Smooth muscle cell of the brain vasculature (primary cell): ENCODE measurements at places on chromosomes 7 and 10.

- no peak for DNase-seq
Observed at GRCh38 chr10:7264313-7264756, 146.5 kb downstream of the SFMBT2 start.

DNA sequence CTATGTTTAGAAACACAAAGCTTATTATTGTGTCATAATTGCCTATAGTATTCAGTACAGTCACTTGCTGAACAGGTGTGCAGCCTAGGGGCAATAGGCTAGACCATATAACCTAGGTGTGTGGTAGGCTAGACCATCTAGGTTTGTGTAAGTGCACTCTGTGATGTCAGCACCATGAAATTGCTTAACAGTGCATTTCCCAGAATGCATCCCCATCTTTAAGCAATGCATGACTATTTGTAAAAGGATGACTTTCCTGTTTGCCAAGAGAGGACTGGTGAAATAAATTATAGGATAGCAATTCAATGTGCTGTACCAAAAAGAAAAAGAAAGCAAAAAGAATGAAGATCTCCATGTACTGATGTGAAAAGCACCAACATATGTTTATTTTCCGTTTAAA lies 288.7 kb upstream of the AUTS2 start:
- DNase-seq: no peak

DNA sequence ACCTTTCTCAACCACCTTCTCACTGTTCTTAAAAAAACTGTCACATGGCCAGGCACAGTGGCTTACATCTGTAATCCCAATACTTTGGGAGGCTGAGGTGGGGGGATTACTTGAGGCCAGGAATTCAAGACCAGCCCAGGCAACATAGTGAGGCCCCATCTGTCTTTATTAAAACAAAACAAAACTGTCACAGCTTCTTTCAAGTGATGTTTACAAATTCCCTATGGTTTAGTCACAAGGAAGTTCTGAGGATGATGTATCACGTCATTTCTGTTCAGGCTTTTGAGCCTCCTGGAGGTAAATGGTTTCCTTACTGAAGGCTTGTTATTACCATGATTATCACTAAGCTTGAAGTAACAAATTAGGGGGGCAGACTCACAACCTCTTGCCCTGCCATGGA lies 186.2 kb downstream of the CFTR start:
- DNase-seq: peak; percentile 23

- DNase-seq: no peak
Observed at GRCh38 chr7:97043281-97043680, 18.6 kb upstream of the DLX5 start.

DNA sequence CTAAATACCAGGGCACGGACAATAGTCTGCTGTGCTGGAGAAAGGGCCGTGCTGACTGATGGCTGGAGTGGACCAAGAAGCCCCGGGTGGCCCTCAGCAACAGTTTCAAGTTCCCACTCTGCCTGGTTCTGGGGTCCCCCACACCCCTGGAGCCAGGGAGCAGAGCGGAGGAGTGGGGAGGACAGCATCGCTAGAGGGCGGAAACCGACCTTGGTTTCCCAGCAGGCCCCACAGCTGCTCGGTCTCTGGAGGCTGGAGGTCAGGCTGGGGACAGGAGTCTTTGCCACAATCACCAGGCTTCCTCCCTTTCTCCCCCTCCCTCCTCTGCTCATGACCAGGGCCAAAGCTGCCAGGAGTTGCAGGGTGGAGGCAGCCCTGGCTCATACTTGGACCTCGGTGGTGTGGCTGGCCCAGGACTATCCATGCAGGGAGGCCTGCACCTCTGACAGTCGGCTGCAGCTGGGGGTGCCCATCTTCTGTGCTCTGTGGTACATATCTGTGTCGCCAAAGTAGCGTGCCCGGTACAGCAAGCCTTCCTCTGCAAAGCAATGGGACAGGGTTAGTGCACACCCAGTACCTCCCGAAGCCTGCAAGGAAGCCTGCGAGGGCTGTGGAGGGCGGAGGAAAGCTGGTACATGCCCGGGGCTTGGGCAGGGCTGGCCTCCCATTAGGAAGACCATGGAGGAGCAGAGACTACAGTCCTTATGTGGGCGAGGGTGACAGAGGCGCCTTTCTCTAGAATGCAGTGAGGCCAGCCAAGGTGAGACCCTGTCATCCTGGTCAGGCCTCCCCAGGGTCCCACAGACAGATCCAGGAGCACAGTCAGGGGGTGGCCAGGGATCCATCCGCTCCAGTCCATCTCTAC lies 19.1 kb downstream of the DNAJB12 start:
- DNase-seq: no peak

DNA sequence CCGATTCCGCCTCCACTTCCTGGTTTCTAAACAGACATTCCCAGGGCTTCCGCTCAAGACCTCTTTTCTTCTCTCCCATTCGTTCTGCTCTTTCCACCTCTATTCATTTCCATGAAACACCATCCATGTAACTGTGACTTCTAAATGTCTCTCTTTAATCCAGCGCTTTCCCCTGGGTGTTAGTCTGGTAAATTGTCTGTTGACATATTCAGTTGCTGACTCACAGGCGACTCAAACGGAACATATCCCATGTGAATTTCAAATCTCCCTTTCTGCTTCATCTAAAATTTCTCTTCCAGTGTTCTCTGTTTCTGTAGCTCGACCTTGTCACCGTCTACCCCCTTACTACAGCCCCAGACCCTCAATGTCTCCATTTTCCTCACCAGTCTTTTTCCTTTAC lies 119.1 kb downstream of the PFKFB3 start:
- no peak for DNase-seq

DNA sequence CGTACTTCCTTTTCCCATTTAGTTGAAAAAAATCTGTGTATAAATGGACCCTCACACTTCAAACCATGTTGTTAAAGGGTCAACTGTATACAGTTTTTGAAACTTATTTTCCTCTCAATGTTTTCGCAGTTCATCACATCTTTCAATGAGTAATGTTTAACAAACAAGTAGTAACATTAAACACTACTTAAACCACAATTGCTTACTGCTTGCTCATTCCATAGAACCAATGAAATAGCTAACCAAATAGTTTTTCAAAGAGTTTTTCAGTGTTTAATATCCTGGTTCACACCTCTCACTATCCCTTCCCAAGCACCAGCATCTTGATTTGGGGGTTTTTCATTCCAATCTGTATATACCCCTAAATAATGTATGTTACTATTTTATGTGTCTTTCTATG lies 9.1 kb downstream of the SEM1 start:
- DNase-seq: no peak

GRCh38 chr10:67385566-67385965 lies 310.4 kb downstream of the CTNNA3 start:
- DNase-seq: no peak

GRCh38 chr10:124042656-124043309 lies 50.6 kb downstream of the CHST15 start:
- peak; percentile 64 for DNase-seq

DNA sequence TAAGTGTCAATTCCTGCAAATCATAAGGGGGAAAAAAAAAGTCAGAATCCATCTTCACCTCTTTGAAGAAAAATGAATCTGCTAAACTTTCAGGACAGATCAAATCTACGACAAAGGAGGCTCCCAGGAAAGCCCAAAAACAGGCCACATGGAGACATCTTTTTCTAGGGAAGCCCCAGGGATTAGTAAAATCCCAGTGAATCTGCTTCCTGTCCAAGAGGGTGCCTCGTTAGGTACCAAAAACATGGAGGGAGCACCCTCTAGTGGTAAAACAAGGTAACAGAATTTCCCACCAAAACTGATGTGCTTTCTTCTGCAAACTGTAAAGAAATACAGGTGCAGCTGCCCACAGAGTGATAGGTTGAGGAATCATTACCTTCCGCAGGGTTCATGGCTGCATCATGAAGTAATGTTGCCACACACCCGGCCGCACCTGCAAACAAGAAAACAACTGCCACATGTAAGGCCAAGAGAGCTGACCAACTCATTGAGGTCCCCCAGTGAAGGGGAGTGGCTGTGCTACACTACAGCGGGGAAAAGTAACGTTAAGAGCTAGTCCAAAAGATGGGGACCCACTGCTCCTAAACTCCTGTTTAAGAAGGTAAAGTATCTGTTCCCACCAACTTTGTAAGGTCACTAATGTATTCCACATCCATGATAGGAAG lies 7.9 kb downstream of the SLC25A28 start:
- peak; percentile 17 for DNase-seq

DNA sequence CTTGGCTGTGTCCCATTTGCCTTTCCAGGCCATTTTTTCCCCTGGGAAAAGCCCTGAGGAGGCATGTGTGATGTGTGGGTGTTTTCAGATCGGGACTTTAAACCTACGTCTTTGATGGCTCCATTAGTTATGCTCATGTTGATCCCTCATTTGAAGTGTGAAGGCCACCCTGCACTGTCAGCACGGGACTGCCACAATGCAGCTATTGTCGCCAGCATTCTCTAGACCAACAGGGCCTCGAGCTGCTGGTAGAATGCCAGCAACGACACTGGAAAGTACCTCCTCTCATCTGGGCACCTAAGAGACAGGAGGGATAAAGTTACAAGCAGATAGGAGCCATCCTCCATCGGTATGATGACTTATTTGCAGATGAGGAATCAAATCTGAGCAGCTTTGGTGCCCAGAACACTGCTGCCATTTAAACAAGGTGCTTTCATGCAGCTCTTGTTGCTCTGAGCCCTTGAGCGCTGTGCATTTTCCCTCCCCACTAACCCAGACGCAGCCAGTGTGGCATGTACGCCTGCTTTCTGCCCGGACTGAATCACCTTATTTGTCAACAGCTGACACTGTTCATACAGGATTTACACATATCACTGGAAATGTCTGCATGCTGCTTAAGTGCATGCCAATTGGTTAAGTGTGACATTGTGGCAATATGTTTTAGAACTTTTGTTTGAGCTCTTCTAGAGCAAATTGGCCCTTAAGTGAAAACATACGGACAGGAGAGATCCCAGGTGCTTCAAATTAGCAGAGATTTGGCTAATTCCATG lies 175.0 kb upstream of the PITRM1 start:
- DNase-seq: no peak

GRCh38 chr10:77887631-77888355 lies 38.8 kb downstream of the DLG5 start:
- no peak for DNase-seq

- no peak for DNase-seq
Observed at GRCh38 chr10:119333146-119333792, 125.9 kb downstream of the GRK5 start.

DNA sequence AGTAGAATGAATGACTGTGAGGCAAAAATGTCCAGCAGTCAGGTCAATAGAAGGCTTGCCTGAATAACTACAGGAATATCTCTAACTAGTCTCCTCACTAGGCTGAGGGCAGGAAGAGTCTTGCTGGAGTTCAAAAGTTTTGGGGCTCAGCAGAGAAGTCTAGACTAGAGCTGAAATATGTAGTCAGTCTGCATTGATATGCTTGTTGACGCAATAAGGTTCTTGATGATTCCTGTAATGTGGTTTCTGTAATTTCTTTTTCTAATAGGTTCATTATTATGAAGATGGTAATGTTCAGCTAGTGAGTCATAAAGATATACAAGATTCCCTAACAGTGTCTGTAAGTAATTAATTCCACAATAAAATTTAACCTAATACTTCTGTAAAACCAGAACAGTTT lies 41.5 kb upstream of the ST7 start:
- no peak for DNase-seq

DNA sequence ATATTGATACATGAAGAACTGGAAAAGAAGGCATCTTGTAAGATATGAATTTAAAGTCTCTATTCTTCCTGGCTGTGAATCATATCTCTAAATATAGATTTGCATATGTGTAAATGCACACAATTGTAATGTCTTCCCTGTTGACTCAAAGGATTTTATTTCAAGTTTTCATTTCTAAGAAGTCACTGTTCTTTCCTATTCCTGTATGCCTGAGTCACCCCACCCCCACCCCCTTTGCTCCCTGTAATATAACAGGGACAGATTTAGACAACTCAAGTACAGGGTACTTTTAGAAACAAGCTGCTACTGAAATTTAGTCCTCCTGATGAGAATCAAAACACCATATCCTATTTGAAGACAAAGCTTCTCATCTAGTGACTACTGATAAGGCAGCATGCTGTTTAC lies 43.0 kb upstream of the HECTD2 start:
- DNase-seq: no peak

- DNase-seq: peak; percentile 37
Observed at GRCh38 chr7:41148521-41148951, 554.4 kb downstream of the INHBA start.

GRCh38 chr7:31857172-31857571 lies 170.2 kb downstream of the PPP1R17 start:
- no peak for DNase-seq

- no peak for DNase-seq
Observed at GRCh38 chr7:1225441-1226185, 7.1 kb upstream of the UNCX start.

GRCh38 chr7:156111-157007 lies 36.0 kb upstream of the FAM20C start:
- DNase-seq: no peak
